Iris pigment epithelial cell (primary cell): ENCODE measurements at places on chromosomes 12 and 14.

DNA sequence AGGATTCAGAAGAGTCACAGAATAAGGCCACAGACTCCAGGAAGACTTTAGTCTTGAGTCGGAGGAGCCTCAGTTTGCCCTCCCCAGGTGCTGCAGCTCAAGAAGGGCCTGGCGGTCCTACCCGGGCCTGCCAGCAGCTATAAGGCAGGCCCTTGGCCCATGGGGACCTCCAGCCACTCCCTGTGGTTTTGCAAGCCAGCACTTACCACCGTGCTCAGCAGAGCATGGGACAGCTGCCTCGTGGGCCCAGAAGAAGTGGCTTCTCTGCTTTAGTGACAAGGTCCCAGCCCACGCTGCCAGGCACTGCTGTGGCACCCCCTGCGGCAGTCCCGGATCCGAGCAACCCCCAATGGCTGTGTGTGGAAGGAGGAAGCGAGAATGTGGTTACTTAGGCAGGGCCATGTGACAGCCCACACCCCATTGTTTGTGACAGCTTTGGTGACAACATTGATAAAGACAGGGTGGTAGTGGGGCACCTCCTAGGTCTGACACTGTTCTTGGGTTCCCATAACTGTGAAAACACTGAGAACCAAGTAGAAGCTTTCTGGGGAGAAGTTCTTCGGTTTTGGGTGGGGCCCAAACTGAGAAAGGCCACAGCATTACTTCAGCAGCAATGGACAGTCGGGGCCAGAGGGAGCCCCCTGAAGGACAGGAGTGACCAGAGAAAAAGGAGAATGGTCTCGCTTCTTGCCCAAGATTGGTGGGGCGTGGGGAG is at the start of gene SELPLG:
Gene SELPLG (minus strand): TSS at position 361 of the 715 bp plus-strand sequence. CDS start 9,587 bp downstream, outside the sequence.
- DNase-seq: no peak

DNA sequence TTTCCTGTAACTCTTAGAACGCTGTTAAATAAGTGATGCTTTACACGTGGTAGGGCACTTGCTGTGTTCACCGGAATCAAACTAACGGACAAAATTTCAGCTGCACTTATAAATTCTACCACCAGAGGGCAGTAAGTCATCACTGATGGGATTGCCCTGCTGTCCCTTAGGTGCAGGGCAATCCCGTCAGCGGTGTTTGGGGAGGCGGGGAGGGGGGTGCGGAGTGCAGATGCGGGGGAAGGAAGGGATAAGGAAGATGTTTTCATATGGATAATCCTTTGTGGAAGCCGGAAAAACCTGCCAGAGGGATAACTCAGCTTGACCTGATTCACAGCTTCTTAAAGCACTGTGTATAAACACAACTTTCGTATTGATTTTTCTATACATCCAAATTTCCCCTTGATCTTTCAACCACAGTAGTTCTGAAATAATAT is 21.7 kb upstream of the SLC10A1 start:
- peak; percentile 59 for DNase-seq

- DNase-seq: no peak
Measured at GRCh38 chr14:67643713-67644112, 24.0 kb downstream of the ARG2 start.

DNA sequence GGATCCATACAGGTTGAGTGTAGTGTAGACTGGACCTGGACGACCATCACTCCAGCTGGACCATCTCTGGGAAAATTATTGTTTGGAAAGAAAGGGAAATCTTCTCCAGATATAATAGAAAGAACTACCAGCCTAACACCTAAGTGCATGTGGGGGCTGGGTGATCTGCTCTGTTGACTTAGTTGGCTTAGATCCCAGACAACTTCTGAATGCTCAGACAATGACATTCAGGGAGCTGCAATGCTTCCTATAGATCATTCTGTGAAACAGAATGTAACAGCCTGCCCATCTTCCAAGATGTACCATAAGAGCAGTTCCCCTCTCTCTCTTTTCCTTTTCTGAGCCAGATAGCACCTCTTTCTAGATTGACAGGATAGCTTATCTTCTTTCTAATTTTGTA is 572.8 kb upstream of the STXBP6 start:
- no peak for DNase-seq

DNA sequence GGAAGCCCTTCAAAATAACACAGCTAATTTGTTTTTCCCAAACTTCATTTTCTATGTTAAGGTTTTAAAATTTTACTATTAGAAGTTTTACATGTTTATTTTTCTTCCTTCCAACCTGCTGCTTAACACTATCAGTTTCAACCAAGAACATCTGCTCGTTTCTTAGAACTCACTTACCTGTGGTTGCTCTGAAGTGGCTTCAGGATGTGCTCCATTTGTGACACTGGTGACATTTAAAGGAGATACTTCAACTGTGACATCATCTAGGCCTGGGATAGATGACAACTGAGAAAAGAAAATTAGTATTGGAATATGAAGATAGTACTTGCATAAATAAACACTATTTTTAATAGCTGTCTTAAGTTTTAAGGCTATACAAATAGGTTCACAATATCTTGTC is 17.9 kb downstream of the WASHC3 start:
- no peak for DNase-seq

- DNase-seq: no peak
Measured at GRCh38 chr12:120997448-120997847, 18.8 kb downstream of the C12orf43 start.

- DNase-seq: no peak
Measured at GRCh38 chr14:69692594-69692993, 74.3 kb upstream of the SRSF5 start.

- DNase-seq: no peak
Measured at GRCh38 chr12:66627988-66628317, 50.9 kb downstream of the GRIP1 start.

- DNase-seq: peak; percentile 53
Measured at GRCh38 chr14:103296007-103296406, 38.0 kb upstream of the EIF5 start.

- no peak for DNase-seq
Measured at GRCh38 chr12:70459786-70460185, 93.7 kb downstream of the KCNMB4 start.

GRCh38 chr12:15899282-15899870 is 11.8 kb upstream of the DERA start:
- no peak for DNase-seq

GRCh38 chr14:64422756-64423155 is 34.6 kb downstream of the MTHFD1 start:
- peak; percentile 13 for DNase-seq

DNA sequence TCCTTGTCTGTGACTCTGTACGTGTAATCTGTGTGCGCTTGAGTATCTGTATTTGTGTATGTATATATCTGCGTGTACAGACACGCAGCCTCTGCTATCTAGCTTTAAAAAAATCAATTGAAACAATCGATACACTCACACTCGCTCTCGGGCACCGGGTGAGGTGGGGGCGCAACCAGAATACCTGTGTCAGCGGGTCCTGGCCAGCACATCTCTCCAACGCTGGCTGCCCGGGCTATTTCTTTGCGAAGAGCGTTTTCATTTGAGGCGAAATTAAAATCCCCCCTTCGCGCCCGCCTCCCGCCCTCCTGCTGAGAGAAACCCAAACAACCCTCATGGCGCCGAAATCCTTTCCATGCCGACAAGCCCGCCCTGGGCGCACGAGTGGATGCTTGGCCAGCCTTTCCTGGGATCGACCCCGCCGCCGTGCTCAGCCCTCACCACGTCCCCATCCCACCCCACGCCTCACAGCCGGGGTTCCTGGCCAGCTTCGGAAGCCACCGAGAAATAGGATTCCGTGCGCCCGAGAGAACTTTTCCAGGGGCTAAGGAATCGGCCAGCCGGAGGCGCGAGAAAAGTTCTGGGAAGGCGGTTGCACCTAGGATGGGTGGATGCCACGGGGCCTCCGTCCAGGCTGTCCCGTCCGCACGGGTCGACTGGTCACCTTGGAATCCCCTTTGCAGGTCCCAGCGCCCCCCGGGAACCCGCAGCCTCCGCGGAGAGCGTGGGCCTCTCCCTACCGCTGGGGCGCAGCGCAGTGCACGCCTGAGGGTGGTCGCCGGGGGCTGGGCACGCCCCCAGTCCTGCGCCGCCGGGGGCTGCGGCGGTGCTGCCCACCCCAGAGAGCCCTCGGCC is 1.0 kb downstream of the ZDHHC22 start:
- DNase-seq: no peak

DNA sequence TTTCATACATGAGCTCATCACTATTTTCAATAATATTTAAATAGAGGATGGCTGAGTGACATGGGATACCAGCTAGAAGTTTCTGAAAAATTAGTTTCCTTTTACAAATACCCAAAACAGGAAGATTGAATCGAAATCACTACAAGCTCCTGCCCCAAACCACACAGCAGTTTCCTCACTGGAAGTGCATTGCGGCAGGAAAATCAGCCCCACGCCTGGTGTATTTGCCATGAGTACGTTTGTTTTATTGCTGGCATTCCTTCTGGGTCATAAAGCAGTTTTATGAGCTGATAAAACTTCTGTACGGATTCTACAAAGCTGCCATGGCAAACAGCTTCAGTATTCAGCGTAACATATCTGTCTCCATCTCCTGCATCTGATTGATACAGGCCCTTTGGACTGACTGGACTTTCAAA is 23.7 kb downstream of the CDC42BPB start:
- no peak for DNase-seq

GRCh38 chr14:54931598-54932340 is 29.1 kb upstream of the GCH1 start:
- DNase-seq: no peak

- DNase-seq: no peak
Measured at GRCh38 chr12:91868054-91868453, 277.6 kb downstream of the BTG1 start.

DNA sequence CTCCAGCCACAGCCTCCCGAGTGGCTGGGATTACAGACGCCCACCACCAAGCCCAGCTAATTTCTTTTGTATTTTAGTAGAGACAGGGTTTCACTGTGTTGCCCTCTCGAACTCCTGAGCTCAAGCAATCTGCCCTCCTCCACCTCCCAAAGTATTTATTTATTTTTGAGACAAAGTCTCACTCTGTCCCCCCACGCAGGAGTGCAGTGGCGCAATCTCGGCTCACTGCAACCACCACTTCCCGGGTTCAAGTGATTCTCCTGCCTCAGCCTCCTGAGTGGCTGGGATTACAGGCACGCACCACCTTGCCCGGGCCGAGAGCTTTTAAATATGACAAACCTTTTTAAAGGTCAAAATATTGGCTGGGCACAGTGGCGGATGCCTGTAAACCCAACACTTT is 14.6 kb downstream of the NUMB start:
- no peak for DNase-seq

GRCh38 chr12:25942709-25943108 is 15.8 kb upstream of the RASSF8 start:
- peak; percentile 34 for DNase-seq

DNA sequence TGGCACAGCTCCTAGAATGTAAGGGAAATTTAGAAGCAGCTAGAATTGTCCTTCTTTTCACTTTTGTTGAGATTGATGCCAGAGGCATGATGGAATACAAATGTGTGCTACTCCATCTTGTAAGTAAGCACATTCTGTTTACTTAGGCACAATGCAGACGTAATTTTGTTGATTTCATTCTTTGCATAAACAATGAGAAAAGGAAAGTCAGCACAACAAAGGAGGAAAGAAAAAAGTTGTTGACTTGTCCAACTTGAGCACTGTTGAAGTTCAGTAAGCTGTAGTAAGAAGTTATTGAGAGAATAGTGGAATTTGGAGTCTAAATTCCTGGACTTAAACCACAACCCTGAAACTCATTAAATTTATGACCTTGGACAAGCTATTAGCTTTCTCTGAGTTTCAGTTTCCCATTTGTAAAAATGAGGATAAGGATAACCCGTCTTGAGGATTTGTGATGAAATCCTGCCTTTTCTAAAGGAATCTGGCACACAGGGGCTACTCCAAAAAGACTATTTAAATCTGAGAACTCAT is 19.4 kb upstream of the CNTN1 start:
- DNase-seq: no peak

- DNase-seq: no peak
Measured at GRCh38 chr12:88884600-88884999, 304.3 kb upstream of the KITLG start.

DNA sequence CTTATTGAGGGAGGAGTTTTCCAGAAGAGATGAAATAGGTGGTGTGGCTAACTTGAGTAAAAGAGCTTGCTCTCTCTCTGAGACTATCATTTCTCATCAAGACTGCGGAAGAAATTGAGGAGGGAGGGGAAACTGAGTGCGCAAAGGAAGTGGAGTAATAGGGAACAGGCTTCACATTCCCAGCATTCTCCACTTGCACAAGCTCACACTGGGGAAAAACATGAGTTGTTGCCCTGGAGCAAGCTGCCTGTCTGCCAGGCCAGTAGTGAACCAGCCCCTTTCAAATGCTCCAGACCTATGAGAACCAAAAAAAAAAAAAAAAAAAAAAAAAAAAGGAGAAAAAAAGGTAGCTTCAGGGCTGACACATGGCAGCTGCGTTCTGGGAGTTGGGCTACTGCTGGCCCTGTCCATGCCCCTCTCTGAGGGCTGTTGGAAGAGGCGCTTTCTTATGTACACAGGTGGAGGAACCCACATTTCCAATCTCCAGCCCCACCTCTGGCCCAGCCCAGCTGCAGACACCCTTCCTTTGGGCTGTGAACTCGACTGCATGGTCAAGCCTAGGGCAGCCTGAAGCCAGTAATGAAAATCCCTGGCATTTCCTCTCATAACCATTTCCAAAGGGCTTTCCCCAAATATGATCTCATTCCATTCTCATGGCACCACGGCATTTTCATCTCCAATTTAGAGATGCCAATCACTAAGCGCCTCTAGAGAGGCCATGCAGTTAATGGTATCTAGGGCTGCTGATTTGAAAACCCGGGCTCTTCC is 32.5 kb upstream of the EMP1 start:
- no peak for DNase-seq

DNA sequence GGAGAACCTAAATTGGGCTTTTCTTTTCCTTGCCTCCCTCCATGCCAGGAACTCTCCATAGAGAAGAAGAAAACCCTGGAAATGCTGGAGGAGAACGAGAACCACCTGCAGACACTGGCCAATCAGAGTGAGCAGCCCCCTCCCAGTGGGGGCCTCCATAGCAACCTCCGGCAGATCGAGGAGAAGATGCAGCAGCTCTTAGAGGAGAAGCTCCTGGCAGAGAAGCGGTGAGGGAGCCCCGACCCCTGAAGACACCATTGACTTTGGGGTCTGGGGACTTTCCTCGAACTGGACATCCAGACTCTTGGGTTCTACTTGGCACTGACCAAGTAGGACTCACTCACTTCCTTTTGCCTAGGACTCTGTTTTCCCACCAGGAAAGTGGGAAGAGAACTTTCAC is 41.4 kb downstream of the PLEKHD1 start:
- no peak for DNase-seq
